NCI-H345 (cell line): ENCODE measurements at places on chromosomes 7 and 10.
A peak's percentile ranks its signal among the peaks of the same experiment; 100 is the strongest.

GRCh38 chr10:112945811-112946210, 4.2 kb upstream of the TCF7L2 start:
- no peak for DNase-seq

- peak; percentile 27 for DNase-seq
Measured at GRCh38 chr10:30384701-30385201, 35.7 kb upstream of the MTPAP start.

DNA sequence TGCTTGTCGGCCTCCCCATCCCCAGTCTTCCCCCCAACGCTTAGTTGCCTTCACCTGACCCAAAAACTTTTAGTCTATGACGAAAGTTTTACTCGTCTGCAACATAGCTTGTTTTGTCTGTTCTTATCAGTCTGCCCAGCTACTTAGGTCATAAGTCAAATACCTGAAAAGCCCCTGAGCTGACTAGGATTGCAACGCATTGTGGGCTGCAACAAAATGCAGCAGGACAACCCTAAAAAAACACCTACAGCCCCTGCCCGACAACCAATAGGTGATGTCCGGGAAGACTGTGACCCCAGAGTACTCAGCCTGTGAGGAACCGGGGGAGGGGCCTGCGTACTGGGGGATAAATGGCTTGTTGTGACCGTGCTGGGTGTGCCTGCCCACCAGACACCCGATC, 19.3 kb upstream of the GPER1 start:
- DNase-seq, result no peak

GRCh38 chr7:24917510-24918239, 62.3 kb downstream of the OSBPL3 start:
- DNase-seq, result no peak

DNA sequence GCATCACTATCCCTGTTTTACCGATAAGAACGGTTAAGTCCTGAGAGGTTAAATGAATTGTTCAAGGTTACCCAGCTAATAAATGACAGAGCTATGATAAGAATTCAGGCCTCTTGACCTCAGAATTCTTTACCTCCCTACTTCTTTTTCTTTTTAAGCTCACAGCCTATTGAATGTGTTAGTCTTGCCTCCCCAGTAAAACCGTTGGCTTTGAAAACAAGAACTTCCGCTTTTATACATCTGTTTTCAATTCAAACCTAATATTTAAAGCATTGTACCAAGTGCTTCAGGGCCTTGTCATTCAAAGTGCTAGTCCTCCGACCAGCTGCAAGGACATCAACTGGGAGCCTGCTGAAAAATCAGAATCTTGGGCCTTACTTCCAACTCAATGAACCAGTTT, 15.6 kb downstream of the SEC31B start:
- DNase-seq, result no peak

DNA sequence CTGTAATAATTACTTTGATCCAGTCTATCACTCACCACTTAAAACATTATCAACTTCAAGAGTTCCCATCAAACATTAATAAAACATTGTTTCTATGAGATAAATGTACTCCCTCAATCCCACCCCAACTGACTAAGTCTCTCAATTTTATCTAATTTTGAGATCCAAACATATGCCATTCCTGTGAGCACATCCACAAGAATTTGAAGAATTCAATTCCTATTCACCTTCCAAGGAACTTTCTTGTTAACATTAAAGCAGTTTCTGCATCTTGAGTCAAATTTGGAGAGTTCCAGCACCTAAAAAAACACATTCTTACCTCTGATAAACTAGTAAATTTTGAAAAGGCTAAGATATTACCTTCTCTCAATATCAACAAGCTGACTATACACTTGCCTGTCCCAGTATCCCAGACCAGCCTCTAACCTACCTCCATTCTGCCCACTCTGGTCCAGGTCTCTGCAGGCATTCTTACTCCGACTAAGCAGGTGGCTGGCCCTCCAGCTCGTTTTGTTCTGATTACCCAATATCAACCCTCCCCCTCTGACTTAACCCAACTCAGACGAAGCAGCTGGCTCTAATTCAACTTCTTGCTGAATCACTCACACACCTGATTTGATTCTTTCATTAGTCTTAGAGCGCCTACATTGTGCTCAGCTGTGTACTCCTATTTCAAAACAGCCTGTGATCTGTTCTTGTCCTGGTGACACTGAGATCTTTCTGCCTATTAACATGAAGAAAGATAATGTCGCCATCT, 275.2 kb downstream of the IPMK start:
- DNase-seq, result no peak

DNA sequence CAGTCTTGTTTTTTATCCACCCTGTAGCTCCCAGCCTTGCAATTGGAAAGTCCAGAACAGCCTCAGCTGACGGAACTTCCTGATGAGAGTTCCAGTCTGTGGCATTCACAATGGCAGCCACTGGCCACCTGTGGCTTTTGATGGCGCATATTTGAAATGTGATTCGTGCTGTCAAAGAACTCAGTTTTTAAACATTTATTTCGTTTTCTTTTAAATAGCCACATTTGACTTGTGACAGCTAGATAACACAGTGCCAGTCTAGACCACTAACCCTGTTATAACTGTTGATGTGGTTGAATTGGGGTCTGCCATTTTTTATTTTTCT, 97.3 kb downstream of the INPP5A start:
- no peak for DNase-seq

GRCh38 chr7:44727158-44727936, 21.3 kb upstream of the ZMIZ2 start:
- no peak for DNase-seq

GRCh38 chr7:40311307-40311706, 176.5 kb downstream of the SUGCT start:
- DNase-seq, result no peak

GRCh38 chr10:82505009-82505408, 630.0 kb downstream of the NRG3 start:
- no peak for DNase-seq

DNA sequence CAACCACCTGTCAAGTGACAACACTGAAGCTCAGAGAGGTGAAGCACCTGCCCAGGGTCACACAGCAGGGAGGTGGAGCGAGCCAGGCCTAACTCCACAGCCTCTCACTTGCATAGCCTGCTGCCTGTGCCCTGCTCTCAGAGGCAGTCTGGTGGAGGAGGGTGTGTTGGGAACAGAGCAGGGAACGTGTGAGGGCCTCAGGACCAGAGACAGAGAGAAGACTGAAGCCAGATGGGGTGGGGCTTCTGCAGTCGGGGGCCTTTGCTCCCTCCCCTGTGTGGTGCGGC, 114.0 kb downstream of the PTPN20 start:
- no peak for DNase-seq

DNA sequence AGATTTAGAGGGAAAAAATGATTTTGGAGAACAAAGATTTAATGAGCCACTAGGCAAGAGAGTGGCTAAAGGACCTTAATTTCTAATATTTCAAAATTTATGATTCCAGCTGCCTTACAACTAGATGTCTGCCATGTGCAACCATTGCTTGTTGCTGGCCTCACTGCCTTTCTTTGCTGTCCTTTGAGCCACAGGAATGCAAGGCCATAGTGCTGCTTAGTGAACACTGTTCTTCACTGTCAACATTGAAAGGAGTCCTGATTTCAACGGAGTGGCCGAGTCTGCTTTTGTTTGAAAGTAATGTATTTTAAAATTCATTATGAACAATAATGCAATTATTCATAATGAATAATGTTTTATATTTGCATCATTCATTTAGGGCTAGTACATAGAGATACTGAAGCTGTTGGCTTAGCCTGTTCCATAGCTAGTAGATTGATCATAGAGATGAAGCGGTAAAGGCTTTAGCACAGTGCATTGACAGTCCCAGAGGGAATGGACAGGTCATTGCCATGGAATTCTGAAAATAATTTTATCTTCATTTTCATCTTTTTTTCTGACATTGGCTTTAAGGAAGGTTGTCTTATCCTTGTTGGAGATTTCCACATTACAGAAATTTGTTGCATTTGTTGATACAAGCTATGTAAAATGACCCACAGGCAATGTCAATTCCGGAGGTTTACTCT, 544.1 kb downstream of the AUTS2 start:
- no peak for DNase-seq

DNA sequence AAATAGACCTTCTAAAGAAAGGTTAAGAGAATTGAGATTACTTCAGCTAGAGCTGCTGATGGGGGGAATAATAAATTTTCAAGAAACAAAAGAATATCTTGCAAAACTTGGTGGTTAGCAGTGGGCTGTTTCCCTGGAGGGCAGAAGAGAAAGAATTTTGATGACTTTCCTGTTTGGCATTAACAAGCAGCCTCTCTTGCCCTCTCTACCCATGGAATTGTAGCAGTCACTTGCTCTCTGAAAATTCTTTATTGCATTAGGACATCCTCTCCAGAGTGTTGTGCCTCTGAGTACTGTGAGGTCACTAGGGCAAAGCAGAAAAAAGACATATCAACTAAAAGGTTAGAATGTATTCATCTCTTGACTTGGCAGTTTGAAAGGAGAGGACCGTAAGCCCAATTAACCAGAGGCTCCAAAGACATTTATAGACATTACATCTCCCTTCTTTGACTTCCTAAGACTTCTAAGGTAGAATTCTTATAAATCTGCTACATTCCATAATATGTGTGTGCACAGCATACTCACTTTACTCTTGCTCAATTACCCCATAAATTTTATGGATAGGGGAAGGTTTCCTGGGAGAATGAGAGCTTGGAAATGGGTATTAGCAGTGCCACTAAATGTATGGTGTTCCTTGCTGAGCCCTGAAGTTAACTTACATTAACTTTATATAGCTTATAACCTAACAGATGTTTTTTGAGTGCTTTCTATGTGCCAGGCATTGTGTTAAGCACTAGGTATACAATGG, 215.3 kb downstream of the KIF20B start:
- no peak for DNase-seq

GRCh38 chr7:2092279-2092678, 140.5 kb downstream of the MAD1L1 start:
- no peak for DNase-seq

DNA sequence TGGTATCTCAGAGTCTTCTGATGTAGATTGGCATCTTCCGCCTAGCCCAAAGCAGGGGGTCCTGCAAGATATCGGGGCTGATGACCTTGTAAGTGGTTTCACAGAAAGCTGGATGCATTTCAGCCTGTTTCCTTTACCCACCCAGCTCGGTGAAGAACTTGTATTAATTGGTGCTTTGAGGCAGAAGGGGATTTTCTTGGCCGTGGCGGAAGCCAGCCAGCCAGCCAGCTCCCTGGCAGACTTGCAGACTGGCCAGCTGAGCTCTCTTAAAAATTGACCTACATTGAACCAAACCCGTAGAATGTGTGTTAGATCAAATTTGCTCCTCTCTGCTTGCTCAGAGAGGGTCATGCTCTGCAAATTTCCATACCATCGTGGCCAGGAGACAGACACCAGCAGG, 218.4 kb downstream of the ADAM12 start:
- DNase-seq, result no peak

DNA sequence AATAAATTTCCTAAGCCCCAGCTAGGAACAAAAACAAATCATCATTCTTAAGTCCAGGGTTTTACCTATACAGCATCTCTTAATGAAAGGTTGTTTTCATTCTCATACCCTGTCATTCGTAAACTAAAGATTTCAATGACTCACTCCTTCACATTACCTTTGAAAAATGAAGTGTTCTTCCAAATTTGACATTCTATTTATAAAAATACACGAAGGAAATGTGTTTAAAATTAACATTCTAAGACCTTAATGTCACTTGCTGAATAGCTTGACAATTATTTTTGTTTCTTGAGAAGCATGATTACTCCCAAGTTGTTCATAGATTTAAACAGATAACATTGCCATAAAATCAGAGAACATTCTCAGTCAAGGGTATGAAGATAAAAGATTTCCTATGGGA, 1188.3 kb upstream of the SORCS1 start:
- DNase-seq, result no peak

DNA sequence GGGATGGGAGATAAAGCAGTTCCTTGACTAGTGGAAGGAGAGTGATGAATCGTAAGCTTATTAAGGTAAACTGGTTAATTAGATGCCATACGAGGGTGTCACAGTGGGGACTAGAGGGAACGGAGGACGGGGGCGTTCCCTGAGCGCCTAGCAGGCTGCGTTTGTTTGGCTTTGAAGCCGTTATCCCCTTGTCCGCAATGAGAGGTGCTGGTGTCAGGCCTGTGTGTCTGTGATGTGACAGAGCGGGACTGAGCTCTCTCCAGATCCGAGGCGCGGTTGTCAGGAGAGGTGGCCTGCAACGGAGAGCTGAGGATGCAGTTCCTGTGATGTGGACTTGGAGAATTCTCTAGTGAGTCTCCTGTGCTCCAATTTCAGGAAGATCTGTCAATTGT, 60.0 kb upstream of the PRPS1L1 start:
- peak; percentile 62 for DNase-seq
